ENCODE measurements at places on chromosomes 3 and 15. TPM values are rescaled to one million over a fixed set of nuclear protein-coding genes. Genes with fewer than 3 reads are reported as not detected.

Gene CDC25A
- total RNA-seq, result 33.6 TPM

Gene IQSEC1
- 4.8 TPM for total RNA-seq

Gene RBM5
- total RNA-seq, result 33.5 TPM

Gene MUSTN1
- total RNA-seq, result not detected

DNA sequence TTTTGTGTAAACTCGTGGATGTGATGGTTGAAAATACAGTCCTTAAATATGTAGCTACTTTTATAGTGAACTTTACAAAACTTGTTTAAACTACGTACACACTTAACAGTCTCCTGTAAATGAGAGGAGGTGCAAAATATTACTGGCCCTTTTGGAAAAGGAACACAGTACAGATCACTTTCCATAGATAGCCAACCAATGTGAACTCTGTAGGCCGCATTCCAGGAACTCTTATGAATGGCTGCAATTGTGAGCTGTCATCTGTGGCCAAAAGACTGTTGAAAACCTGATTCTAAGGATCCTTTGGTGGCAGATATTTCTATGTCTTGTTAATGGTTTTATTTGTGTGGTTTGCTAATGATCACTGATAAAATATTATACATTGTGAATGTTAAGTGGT lies 6.2 kb downstream of the TSC22D2 start:
- peak; percentile 45 for DNase-seq

GRCh38 chr3:69763458-69763857 lies 24.2 kb downstream of the MITF start:
- no peak for DNase-seq

Gene TMEM44
- total RNA-seq, result 30.4 TPM

DNA sequence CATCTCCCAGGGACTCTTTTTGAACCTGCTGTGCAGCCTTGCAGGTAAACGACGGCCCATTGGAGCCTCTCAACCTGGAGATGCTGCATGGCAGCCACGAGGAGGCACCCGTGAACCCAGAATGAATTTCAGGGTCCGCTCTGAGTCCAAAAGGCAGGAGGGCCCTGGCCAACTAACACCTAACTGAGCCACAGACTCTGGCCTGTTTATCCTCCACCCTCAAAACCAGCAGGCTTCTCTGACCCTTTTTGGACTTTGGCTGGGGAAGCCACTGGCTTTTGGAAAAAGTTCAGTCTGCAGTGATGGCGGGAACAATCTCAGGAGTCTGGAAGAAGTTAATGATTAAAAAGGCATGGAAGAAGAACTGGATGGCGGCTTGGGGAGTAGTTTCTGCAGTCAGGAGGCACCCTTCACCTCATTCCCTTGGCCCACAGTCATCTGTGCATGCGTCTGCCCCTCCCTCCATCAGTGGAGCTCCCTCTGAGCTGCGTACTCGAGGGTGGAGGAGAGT lies 4.1 kb downstream of the PXYLP1 start:
- peak; percentile 69 for DNase-seq

DNA sequence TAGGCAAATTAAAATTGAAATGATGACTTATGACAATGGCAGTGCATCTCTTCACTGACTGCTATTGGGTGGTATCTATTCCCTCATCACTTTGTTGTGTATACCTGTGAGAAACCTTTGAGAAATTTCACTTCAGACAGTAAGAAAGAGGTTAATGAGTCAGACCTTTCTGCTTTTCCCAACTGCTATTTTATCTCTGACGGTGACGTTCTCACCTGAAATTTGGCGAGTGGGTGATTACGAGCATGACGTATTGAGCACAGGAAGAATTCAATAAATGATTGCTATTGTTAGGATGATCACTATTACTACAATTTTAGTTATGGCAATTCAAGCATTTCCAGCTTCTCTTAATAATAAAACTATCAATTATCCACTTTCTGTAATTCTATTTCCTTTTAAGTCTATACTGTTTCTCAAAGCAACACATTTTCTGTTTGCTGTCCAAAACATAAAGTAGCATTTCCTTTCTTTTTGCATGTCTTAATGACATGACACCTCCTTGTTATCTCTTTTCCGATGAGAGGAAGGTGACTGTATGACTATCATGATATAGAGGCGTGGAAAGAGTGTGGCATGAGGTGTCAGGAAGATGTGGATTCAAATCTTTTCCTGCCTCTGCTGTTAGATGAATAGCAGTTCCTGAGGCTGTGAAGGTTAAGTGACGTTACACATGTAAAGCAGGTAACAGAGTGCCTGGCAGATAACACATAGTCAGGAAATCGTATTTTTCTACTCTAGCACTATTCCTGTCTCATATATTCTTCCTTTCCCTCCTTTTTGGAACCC lies 504.9 kb upstream of the SEMA6D start:
- DNase-seq, result no peak

DNA sequence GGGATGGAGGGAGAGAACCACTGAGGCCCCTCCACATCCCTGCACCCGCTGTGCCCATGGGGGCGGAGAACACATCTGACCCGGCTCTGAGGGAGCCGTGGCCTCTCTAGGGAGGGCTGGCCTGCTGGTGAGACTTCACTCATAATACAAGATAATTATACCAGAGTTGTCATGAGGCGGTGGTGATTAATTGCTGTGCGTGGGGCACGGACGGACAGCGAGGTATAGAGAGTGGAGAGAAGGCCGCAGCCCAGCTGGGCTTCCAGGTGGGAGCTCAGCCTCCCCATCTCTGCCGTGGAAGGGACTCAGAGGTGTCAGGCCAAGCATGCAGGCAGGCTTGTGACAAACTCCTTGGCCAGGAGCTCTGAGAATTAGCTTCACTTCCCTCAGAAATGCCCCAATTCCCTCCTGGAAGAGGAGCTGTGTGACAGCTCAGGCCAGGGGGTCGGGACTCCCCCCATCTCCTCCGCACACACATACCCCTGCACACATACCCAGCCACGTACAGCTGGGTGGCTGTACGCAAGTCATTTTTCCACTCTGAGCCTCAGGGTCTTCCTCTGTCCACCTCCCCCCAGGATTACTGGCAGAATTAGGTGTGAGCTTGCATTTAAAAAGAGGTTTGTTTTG lies 6.0 kb upstream of the GATA2 start:
- no peak for DNase-seq

Gene CIDEC
- 1.5 TPM for total RNA-seq

Gene WDR49
- total RNA-seq, result not detected

Gene CYP8B1
- not detected for total RNA-seq
